NCI-H1092 treated with DMSO at 0.1 percent for 48 hours (cell line): ENCODE measurements at places on chromosomes 2 and 18.

- no peak for DNase-seq
These were observed 91.1 kb downstream of the UPP2 start for GRCh38 chr2:158192515-158193443.

DNA sequence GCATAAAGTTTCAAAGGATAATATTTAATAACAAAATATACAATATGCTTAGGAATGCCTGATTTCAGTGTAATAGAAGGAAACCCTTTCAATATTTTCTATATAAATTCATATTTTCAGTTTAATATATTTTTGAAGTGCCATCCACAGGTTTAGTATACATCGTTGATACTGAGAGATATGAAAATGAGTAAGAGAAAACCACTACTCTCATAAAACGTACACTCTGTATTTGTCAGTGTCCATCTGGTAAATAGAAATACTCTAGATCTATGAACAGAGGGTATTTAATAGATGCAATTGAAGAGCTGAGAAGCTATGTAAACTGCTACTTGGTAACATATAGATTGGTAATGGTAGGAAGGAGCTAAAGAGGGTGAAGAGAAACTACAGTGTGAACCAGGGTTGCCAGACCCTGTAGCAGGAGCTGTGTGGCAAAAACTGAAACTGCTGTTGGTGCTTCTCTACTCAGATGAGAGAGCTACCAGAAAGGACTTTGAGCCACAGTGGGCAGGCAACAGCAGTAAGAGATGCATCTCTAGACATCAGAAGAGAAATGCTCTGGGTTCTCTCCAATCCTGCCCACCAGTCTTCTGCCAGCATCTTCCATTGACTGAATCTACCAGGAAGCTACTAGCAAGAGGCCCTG lies 187.4 kb downstream of the CCDC102B start:
- DNase-seq: no peak

GRCh38 chr18:13103366-13103765 lies 112.2 kb downstream of the CEP192 start:
- no peak for DNase-seq

DNA sequence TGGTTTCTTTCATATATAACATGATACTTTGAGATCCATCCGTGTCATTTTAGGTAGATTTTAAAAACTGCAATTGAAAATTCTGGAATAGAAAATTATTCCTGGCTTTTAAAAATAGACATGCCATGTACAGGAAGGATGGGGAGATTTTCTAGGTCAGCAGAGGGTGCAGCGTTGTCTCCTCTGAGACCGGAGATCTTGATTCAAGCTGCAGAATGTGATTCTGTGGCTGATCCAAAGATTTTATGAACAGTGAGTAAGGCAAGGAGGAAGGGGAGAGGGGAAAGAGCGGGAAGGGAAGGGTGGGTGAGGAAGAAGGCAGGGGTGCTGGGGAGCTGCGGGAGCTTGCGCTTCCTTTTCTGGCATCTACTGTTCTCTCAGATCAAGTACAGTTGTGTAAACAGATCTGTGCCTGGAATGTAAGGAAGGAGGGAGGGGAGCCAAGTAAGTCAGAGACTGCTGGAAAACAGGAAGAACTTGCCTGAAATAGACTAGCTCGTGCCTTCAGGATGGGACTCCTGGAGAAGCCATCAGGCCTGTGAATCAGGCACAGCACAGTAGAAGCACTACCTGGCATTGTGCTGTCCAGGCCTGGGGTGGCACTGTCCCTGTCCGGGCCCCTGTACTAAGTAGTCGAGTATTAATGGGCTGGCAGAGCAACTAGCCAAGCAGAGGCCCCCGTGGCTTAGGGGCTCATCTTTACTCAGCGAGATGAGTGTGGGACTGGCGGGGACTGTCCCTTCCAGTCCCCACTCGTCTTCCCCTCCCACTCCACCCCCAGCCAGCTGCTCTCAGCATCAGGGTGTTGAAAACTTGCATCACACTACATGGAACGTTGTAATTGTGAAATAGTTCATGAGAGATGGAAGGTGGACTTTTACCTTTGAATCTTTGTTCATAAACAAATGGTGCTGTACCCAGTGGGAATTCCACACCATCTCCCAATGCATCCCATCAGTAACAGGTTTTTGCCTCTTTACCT lies 163.5 kb downstream of the UXS1 start:
- no peak for DNase-seq

DNA sequence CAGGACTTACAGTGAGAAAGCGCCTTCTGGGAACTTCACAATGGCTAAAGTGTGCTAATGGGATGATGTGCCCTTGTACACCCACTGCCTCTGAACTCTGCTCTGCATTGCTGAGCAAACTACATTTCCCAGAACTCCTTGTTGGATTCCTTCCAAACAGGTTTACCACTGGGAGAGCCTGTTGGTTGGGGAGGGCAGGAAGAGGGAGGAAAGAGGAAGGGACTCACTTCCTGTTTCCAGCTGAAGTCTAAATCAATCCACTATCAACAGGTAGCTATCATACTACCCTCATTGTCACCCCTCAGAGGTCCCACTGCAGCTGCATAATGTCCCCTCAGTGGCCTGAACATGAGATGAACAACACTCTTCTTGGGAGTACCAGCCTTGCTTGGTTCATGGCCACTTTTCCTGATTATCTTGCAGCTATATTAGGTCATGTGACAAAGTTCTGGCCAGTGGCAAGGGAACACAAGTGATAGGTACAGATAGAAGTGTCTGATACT lies 109.7 kb downstream of the MSH2 start:
- DNase-seq: no peak
